ENCODE measurements at places on chromosomes 11 and 22. TPM values are rescaled to one million over a fixed set of nuclear protein-coding genes. Genes with fewer than 3 reads are reported as not detected.

Gene BSCL2
- total RNA-seq = 34.9 TPM

DNA sequence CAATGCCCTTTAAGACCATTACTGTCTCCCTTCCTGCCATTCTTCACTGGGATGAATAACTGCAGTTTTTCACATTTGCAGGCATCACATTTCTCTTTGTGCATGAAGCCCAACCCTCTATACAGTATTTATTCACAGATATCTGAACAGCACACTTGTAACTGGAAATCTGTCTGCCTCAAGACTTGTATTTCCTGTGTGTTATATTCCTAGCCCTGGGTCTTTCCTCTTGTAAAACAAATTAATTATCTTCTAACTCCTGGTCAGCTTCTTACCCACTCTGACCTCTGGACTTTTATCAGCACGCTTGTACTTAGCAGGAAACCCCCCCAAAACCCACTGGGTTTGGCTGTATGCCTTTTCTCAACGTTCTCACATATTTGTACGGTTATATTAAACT, 2.0 kb downstream of the CSRP3 start:
- H3K27me3 ChIP-seq = no peaks in the 10 kb centered on the region
- H3K4me1 ChIP-seq = no peaks in the 10 kb centered on the region
- H3K36me3 ChIP-seq = no peaks in the 10 kb centered on the region
- no peak for DNase-seq
- no peak overlapping the region for H3K4me3 ChIP-seq
- no peak overlapping the region for H3K27ac ChIP-seq

Gene TMEM45B
- 0.57 TPM for total RNA-seq

DNA sequence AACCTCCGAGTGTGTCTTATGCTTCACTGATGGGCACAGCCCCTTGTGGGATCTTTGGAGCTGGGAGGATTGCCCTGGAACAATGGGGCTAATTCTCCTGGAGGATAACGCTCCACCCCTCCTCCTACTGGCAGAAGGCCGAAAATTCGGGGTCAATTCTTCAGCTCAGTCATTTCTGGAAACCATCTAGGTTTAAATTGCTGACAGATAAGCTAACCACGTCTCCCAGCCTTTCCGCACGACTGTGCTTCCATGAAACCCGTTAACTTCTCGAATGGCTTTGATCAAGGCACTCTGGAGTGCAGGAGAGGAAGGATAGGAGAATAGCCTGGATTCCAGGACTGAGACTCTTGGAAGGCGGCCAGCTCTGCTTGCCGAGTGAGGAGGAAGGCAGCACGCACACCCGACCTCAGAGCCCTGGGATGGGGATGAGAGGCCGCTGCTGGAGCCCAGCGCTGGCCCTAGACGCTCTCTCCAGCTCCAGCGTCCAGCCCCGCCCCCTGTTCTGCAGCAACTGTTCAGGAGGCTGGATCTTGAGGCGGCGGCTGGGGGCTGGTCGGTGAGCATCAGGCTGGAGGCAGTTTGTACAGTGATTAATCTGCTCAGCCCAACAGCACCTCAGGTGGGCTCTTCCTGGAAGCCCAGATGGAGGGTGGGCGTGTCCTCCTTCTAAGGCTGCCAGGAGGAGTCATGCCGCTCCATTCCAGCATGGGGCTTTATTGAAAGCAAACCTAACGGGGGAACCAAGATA, 176.7 kb upstream of the NCAM1 start:
- H3K27ac ChIP-seq = no peak overlapping the region
- H3K4me3 ChIP-seq = peak overlapping the region; percentile 17
- peak; percentile 86 for DNase-seq

GRCh38 chr11:14148653-14149273, 186.2 kb downstream of the SPON1 start:
- H3K4me3 ChIP-seq = no peak overlapping the region
- no peak overlapping the region for H3K27ac ChIP-seq
- H3K4me1 ChIP-seq = no peaks in the 10 kb centered on the region
- no peaks in the 10 kb centered on the region for H3K36me3 ChIP-seq
- no peaks in the 10 kb centered on the region for H3K27me3 ChIP-seq

DNA sequence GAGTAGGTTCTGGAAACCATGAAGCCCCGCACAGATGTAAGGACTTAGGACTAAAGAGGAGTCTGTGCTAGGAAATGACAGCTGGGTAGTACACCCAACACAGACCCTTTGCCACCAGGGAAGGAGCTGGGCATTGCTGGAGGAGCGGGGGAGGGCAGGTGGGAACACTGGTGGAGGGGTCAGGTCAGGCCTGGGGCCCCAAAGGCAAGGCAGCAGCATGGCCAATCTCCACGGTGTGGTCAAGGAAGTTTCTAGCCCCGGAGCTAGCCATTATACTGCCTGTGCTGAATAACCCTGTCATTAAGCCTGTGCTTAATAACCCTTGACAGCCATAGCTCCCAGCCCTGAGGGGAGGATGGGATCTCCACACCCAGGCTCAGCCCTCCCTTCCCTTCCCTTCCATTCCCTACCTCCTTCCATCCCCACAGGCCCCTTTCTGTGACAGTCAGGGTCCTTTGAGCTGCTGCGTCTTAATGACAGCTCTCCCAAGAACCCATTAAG, 2.1 kb downstream of the TMPRSS4 start:
- no peaks in the 10 kb centered on the region for H3K4me1 ChIP-seq
- no peak for DNase-seq
- no peaks in the 10 kb centered on the region for H3K27me3 ChIP-seq
- no peak overlapping the region for H3K27ac ChIP-seq
- H3K36me3 ChIP-seq = no peaks in the 10 kb centered on the region
- H3K4me3 ChIP-seq = no peak overlapping the region

Gene ZC3H12C
- total RNA-seq = 19.7 TPM

Data from ovary (tissue), 10 donors.